8988T (cell line): ENCODE measurements at places on chromosomes 13 and 19.
A peak's percentile ranks its signal among the peaks of the same experiment; 100 is the strongest.

DNA sequence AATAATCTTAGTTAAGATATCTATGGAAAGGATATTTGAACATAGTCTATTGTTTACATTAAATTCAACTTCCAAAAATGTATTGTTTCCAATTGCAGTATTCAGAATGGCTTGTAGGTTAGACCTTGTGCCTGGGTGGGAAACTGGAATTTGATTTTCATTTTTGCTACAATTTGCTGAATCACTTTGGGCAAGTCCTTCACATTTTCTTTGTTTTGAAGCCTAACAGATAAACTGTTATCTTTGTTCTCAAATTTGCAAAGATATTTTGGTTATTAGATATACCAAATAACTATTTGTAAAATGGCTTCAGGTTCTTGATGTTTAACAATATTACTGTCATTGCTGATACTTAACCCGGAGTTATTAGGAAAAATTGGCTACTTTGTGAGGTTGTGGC, 82.6 kb downstream of the WDFY2 start:
- no peak for DNase-seq

- no peak for DNase-seq
Observed at GRCh38 chr19:35484252-35485036, 5.8 kb downstream of the KRTDAP start.

GRCh38 chr19:928471-929202, 2.8 kb downstream of the ARID3A start:
- peak; percentile 80 for DNase-seq

DNA sequence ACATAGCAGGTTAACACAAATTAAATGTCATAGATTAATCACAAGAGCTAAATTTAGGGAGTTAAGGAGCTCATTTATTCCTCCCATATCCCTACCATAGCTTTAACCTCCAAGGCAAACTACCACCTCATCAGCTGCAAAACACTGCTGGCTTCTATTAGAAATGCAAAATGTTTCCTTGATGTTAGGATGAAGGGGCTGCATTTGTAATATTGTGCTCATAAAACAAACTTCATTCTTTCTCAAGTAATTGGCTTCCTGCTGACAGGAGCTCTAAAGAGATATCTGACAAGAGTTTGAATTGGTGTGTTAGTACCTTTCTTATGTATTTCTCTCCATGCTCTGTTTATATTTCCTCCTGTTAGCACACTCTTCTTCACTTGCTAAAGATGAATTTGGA, 152.1 kb downstream of the OLFM4 start:
- DNase-seq: no peak

DNA sequence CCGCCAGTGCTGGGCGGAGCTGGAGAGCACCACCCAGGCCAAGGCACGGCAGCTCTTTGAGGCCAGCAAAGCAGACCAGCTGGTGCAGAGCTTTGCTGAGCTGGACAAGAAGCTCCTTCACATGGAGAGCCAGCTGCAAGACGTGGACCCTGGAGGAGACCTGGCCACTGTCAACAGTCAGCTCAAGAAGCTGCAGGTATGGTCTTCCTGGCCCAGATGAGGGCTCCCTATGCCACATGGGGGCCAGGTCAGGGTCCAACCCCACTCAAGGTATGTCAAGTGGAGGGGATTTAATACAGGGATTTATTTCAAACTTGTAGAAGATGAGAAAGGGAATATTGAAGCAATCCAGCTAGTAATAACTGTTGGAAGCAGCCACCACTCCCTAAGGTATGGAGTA, 42.5 kb upstream of the SHKBP1 start:
- no peak for DNase-seq

- no peak for DNase-seq
Observed at GRCh38 chr13:113315992-113316391, 19.0 kb downstream of the LAMP1 start.

GRCh38 chr13:113759525-113760137, 605 bp downstream of the TMEM255B start:
- DNase-seq: peak; percentile 51

DNA sequence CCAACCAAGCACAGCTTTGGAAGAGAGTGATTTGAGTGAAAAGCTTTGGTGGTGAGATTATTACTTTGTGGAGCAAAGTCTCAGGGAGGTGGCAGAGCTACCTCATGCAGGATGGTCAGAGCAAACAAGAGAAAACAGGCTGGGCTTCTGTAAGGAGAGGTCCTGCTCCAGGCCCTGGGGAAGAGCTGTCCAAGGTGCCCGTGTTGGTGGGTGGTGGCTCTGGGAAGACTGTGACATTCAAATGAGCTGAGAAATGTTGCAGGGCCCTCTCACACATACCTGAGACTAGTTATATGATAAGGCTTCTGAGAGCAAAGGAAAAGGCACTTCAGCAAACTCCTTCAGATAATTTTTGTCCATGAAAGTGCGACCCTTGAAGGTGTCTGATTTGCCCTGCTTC, 205.5 kb upstream of the SOX21 start:
- no peak for DNase-seq

GRCh38 chr13:40973409-40973808, 45.7 kb downstream of the ELF1 start:
- no peak for DNase-seq

- no peak for DNase-seq
Observed at GRCh38 chr13:37106642-37107041, 1.2 kb upstream of the CSNK1A1L start.

DNA sequence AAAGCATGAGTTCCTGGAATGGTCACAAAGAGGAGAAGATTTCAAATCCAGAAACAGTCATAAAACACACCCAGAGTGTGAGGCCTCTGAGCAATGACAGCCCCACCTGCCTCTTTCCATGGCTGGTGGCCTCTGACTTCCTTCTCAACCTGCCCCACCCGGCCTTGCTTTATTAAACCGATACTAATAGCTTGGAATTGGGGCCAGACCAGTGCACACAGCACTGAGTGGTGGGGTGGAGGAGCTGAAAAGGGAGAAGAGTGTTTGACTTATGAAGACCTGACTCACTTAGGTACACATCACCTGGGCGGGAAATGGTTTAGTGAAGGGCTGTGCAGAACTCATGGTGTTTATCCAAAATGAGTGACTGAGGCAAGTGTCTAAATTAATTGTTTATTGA, 20.7 kb upstream of the CEACAM6 start:
- no peak for DNase-seq

DNA sequence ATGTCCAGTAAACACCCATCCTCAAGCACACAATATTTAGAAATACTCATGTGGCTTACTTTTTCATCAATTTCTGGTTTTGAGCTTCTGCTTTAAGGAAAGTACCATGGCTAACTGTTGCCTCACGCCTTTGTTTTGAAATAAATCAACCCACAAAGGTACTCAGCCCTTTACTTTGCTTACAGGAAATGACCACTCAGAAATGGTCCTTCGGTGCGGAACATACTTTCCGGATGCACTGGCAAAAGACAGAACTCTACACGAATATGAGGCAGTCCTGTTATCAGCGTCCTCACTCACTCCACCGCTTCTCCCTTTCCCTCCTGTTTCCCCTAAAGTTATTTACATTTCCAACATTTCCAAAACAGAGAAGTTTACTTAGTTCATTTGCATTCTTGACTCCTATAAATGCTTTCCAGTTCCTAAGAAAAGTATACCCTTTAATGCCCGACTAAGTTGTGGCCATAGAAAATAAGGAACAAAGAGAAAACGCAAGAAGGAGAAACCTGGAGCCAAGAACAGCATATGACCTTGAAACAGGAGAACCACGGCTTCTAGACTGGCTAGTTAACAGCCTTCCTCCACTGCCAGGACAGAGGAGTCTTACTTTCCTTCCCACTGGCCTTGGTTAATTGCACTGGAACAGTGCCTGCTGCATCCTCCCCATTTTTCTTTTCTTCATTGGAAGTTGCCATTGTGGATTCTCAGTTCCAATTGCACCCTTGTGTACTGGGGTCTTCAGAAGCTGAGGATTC, 10.6 kb downstream of the FPR2 start:
- DNase-seq: no peak

GRCh38 chr13:66273011-66273410, 957.1 kb downstream of the PCDH9 start:
- DNase-seq: no peak
